Ascending aorta (tissue), 2 donors: ENCODE measurements at places on chromosomes 4 and X.

- peak; percentile 78 for DNase-seq
Observed at GRCh38 chrX:9466124-9466495, 1.3 kb downstream of the TBL1X start.

DNA sequence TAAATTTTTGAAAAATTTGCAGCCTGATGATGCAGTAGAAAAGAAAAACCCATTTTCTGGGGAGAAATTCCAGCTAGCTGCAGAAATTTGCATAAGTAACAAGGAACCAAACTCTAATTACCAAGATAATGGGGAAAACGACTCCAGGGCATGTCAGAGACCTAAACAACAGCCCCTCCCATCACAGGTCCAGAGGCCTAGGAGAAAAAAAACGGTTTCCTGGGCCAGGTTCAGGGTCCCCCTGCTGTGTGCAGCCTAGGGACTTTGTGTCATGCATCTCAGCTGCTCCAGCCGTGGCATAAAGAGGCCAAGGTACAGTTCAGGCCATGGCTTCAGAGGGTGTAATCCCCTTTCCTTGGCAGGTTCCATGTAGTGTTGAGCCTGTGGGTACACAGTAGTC, 733.7 kb upstream of the CT83 start:
- DNase-seq, result no peak

- no peak for DNase-seq
Observed at GRCh38 chrX:96721354-96721753, 36.7 kb downstream of the DIAPH2 start.

- DNase-seq, result no peak
Observed at GRCh38 chr4:20159516-20159915, 92.2 kb upstream of the SLIT2 start.

DNA sequence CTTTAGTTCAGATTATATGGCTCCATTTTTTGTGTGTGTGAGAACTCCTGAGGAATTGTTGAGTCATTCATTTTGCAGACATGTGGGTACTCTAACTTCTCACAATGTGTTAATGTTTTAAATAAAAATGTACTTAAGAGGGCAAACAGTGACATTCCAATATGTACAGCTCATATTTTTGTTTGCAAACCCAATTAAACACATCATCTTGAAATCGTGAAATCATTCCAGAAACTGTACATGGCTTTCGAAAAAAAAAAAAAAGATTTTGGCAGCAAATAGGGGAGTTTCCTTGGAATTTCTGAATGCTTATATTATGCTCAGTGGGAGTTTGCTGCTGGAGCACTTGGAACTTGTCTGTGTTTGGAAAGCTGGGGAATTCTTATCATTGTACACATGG, 85.0 kb downstream of the HPGD start:
- DNase-seq, result no peak

- no peak for DNase-seq
Observed at GRCh38 chr4:177225605-177226004, 84.1 kb upstream of the NEIL3 start.

- no peak for DNase-seq
Observed at GRCh38 chr4:20658456-20658855, 41.8 kb upstream of the PACRGL start.

DNA sequence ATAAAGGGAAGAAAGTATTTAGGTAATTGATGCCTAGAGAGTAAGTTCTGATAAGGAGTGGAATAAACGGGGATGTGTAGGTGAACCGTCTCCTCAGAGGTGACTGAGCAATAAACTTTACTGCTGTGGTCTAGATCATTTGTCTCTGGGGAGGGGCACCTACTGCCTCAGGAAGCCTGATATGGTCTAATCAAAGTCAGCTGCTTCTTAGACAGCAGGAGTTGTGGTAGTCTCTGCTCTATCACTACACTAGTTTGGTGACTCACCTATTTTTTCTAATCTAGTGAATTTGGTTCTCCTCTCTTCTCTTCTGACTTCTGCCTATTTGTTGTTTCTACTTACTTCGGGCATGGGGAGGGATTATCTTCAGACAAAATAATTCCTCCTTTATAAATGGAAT, 95.1 kb upstream of the STIM2 start:
- no peak for DNase-seq
